ENCODE measurements at places on chromosomes 4 and X. TPM values are rescaled to one million over a fixed set of nuclear protein-coding genes. Genes with fewer than 3 reads are reported as not detected.

PSAPL1 gene
- total RNA-seq = not detected

FGFBP1 gene
- not detected for total RNA-seq

PPEF2 gene
- total RNA-seq = 0.35 TPM

PLP1 gene
- total RNA-seq = not detected

ZCCHC12 gene
- total RNA-seq = not detected

G6PD gene
- 84.6 TPM for total RNA-seq

MAGEA9B gene
- not detected for total RNA-seq

MAGEA10 gene
- total RNA-seq = not detected

STPG2 gene
- 0.37 TPM for total RNA-seq

TMSB15A gene
- total RNA-seq = not detected

CTAG1A gene
- not detected for total RNA-seq

DNA sequence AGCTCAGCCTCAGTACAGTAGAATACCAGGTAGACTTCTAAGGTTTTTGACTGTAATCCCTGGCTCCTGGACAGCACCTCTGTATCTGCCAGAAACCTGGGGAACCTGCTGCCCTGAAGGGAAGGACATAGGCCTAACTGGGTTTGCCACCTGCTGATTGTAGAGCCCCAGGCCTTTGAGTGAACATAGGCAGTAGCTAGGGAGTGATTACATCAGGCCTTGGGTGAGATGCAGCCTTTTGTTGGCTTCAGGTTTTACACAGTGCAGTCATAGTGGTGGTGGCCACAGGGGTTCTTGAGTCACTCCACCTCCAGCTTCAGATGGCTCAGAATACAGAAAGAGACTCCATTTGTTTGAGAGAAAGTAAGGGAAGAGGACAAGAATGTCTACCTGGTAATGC lies 19.3 kb downstream of the IQCM start:
- no peak for DNase-seq
- H3K36me3 ChIP-seq = no peaks in the 10 kb centered on the region
- H3K27ac ChIP-seq = no peak overlapping the region
- no peaks in the 10 kb centered on the region for H3K27me3 ChIP-seq
- H3K4me1 ChIP-seq = no peaks in the 10 kb centered on the region

GRCh38 chrX:7252013-7252610 lies 104.2 kb upstream of the PUDP start:
- H3K4me1 ChIP-seq = peaks cover 31% of the 10 kb centered on the region
- H3K4me3 ChIP-seq = peak overlapping the region; percentile 19
- H3K27me3 ChIP-seq = no peaks in the 10 kb centered on the region

GRCh38 chrX:134373736-134374135 lies 86.2 kb upstream of the HPRT1 start:
- peak overlapping the region; percentile 93 for H3K4me3 ChIP-seq
- DNase-seq = no peak
- H3K4me1 ChIP-seq = peaks cover 46% of the 10 kb centered on the region
- H3K36me3 ChIP-seq = peaks cover 12% of the 10 kb centered on the region

- no peaks in the 10 kb centered on the region for H3K36me3 ChIP-seq
- no peak overlapping the region for H3K4me3 ChIP-seq
- no peaks in the 10 kb centered on the region for H3K27me3 ChIP-seq
These were observed 54.8 kb downstream of the APLN start for GRCh38 chrX:129599996-129600395.

GRCh38 chr4:7708981-7709380 lies 230.7 kb downstream of the AFAP1 start:
- no peaks in the 10 kb centered on the region for H3K4me1 ChIP-seq
- no peaks in the 10 kb centered on the region for H3K27me3 ChIP-seq
- no peak for DNase-seq
- H3K4me3 ChIP-seq = no peak overlapping the region
- H3K36me3 ChIP-seq = no peaks in the 10 kb centered on the region
- no peak overlapping the region for H3K27ac ChIP-seq

DNA sequence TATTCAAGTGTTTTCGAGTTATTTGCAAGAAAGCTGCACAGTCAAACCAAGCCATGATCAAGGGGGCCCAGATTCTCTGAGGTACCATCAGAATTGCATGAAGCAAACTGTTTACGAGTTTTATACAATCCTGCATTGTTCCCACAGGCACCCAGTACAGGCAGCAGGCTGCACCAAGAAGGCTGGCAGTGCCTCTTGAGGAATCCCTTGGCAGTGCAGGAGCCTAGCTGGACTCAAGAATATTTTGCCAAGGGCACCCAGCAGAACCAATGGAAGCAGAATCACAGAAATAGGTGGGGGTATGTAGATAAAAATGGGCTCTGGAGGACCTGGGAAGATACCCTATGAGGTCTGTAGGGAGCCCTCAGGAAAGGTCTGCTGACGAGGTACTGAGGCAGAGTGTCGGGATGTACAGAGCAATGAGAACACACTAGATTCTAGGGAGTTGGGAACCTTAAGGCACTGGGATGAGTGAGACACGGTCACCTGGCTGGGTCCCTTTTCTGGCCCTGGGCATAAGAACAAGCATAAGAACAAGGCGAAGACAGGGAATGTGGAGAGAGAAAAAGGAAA lies 2.5 kb upstream of the PLP1 start:
- H3K36me3 ChIP-seq = no peaks in the 10 kb centered on the region
- no peak for DNase-seq
- no peaks in the 10 kb centered on the region for H3K4me1 ChIP-seq
- H3K27ac ChIP-seq = no peak overlapping the region
- H3K4me3 ChIP-seq = no peak overlapping the region
- H3K27me3 ChIP-seq = peaks cover 7% of the 10 kb centered on the region

GRCh38 chrX:56231537-56232090 lies 542 bp upstream of the KLF8 start:
- no peak for DNase-seq
- peak overlapping the region; percentile 18 for H3K27ac ChIP-seq
- peaks cover 8% of the 10 kb centered on the region for H3K36me3 ChIP-seq
- H3K27me3 ChIP-seq = no peaks in the 10 kb centered on the region
- H3K4me1 ChIP-seq = peaks cover 41% of the 10 kb centered on the region
- H3K4me3 ChIP-seq = peak overlapping the region; percentile 88

- peaks cover 10% of the 10 kb centered on the region for H3K27me3 ChIP-seq
- H3K4me1 ChIP-seq = peaks cover 2% of the 10 kb centered on the region
- H3K4me3 ChIP-seq = no peak overlapping the region
- DNase-seq = no peak
- no peaks in the 10 kb centered on the region for H3K36me3 ChIP-seq
- no peak overlapping the region for H3K27ac ChIP-seq
These were observed 689 bp downstream of the NR0B1 start for GRCh38 chrX:30308263-30309138.

- H3K27me3 ChIP-seq = no peaks in the 10 kb centered on the region
- H3K4me3 ChIP-seq = no peak overlapping the region
- DNase-seq = no peak
These were observed 153.1 kb upstream of the VCX start for GRCh38 chrX:7689791-7690412.

- H3K4me1 ChIP-seq = peaks cover 42% of the 10 kb centered on the region
- peaks cover 65% of the 10 kb centered on the region for H3K36me3 ChIP-seq
- no peak for DNase-seq
These were observed 5.9 kb downstream of the MRFAP1L1 start for GRCh38 chr4:6703786-6704185.

GRCh38 chrX:44795945-44796450 lies 47.8 kb upstream of the DUSP21 start:
- no peaks in the 10 kb centered on the region for H3K27me3 ChIP-seq
- H3K27ac ChIP-seq = no peak overlapping the region
- no peak for DNase-seq
- no peak overlapping the region for H3K4me3 ChIP-seq
- H3K36me3 ChIP-seq = no peaks in the 10 kb centered on the region

DNA sequence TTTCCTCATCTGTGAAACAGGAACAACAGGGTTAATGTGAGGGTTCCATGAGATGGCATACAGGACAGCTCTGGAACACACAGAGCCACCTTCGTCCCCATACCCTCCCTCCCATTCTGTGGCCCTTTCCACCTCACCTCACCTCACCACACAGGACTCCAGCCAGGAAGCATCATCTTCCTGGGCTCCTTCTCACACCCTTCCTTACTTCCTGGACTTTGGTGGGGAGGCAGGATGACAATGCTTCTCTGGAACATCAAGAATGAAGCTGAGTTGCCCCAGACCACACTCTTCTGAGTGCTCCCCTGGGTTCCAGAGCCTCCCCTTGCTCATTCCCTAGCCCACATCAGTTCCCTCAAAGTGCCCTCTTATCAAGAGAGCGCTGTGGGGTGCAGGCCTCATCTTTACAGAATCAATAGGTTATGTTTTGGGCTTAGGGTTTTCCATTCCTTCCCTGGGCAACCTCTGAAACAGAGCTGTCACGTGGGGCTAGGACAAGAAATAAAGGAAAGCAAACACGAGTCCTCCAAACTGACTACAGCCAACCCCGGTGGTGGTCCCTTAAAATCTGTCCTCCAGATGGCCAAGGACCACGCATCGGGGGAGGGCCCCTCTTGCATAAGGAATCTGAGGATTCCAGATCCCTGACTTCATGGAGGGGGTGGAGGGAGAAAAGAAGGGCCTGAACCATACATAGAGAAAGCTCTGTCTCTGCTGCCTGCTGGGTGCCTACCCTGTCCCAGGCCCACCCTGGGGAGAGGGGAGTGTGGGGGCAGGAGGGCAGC lies 74.4 kb upstream of the ATP6AP2 start:
- H3K27me3 ChIP-seq = no peaks in the 10 kb centered on the region
- DNase-seq = no peak
- H3K4me1 ChIP-seq = no peaks in the 10 kb centered on the region
- no peak overlapping the region for H3K27ac ChIP-seq

GRCh38 chrX:154471839-154472684 lies 7.0 kb downstream of the LAGE3 start:
- peaks cover 46% of the 10 kb centered on the region for H3K36me3 ChIP-seq
- H3K27me3 ChIP-seq = no peaks in the 10 kb centered on the region
- no peak overlapping the region for H3K27ac ChIP-seq
- no peak overlapping the region for H3K4me3 ChIP-seq
- DNase-seq = no peak
- peaks cover 2% of the 10 kb centered on the region for H3K4me1 ChIP-seq

GRCh38 chr4:108889696-108890483 lies 127.0 kb upstream of the ETNPPL start:
- no peaks in the 10 kb centered on the region for H3K4me1 ChIP-seq
- DNase-seq = no peak
- H3K27me3 ChIP-seq = peaks cover 2% of the 10 kb centered on the region
- H3K4me3 ChIP-seq = no peak overlapping the region
- no peaks in the 10 kb centered on the region for H3K36me3 ChIP-seq

DNA sequence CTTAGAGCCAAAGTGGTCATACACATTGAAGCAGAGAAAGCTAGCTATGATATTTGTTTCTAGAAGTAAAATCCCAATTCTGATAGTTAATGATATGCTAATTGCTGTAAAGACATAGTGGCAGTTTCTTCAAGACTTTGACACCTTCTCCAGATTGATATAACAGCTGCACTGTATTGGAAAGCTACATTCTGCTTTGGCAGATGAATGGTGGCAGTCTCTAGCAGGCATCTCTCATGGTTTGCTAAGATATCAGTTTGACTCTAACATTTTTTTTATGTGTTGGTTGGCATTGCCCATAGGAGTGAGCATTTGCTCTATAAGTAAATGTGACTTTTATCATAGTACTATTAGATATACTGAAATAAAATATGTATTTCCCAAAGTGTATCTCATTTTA lies 128.2 kb downstream of the AFF2 start:
- H3K27ac ChIP-seq = no peak overlapping the region
- no peaks in the 10 kb centered on the region for H3K27me3 ChIP-seq
- no peak overlapping the region for H3K4me3 ChIP-seq
- no peaks in the 10 kb centered on the region for H3K4me1 ChIP-seq
- no peaks in the 10 kb centered on the region for H3K36me3 ChIP-seq

DNA sequence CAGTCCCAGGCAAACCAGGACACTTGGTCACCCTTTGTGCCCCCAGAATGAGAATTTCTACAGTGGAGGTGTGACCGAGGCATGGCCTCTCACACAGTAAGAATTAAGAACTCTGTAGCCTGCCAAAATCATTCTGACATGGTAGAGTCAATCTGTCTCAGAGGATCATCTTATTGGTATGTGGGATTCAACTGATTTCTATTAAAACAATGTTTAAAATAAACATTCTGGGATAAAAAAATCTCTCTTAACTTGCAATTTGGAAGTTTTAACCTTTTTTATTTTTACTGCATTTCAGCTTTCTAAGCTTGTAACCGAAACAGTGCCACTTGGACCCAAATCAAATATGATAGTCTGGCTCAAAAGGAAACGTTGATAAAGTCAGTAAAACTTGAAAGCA lies 165.4 kb upstream of the LDB2 start:
- H3K36me3 ChIP-seq = no peaks in the 10 kb centered on the region
- H3K27ac ChIP-seq = no peak overlapping the region
- no peaks in the 10 kb centered on the region for H3K4me1 ChIP-seq
- H3K27me3 ChIP-seq = no peaks in the 10 kb centered on the region
- no peak overlapping the region for H3K4me3 ChIP-seq

GRCh38 chrX:38804432-38804681 lies 3.1 kb downstream of the MID1IP1 start:
- peak overlapping the region; percentile 92 for H3K27ac ChIP-seq
- H3K27me3 ChIP-seq = no peaks in the 10 kb centered on the region
- peak overlapping the region; percentile 89 for H3K4me3 ChIP-seq
- DNase-seq = no peak
- peaks cover 7% of the 10 kb centered on the region for H3K36me3 ChIP-seq

GRCh38 chrX:108442901-108443464 lies 3.3 kb downstream of the COL4A5 start:
- H3K4me1 ChIP-seq = peaks cover 9% of the 10 kb centered on the region
- no peak for DNase-seq
- H3K4me3 ChIP-seq = no peak overlapping the region
- H3K27me3 ChIP-seq = peaks cover 6% of the 10 kb centered on the region

DNA sequence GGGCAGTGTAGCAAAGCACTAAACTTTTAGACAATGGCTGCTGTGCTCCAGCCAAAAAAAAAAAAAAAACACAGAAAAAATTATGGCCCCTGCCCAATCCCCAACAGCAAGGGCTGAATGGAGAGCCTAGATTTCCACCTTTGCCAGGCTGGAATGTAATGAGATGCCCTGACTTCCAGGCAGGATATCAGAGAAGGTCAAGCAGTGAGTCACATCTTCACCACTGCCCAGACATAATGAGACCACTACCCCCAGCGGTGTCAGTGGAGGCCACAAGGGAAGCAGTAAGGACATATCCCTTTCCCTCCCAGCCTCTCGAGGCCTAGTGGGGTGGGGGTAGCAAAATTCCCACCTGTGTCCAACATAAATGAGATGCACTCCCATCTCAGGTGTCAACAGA lies 216.3 kb upstream of the LEF1 start:
- no peak overlapping the region for H3K4me3 ChIP-seq
- peaks cover 9% of the 10 kb centered on the region for H3K4me1 ChIP-seq
- no peak for DNase-seq
- H3K36me3 ChIP-seq = no peaks in the 10 kb centered on the region
- H3K27me3 ChIP-seq = peaks cover 13% of the 10 kb centered on the region
- H3K27ac ChIP-seq = no peak overlapping the region
